ENCODE measurements at places on chromosomes 12 and 14. TPM values are rescaled to one million over a fixed set of nuclear protein-coding genes. Genes with fewer than 3 reads are reported as not detected.

The CPSF6 gene
- total RNA-seq = 167 TPM

The SYNDIG1L gene
- 1.5 TPM for total RNA-seq

The HHIPL1 gene
- 0.47 TPM for total RNA-seq

The KIF5A gene
- total RNA-seq = 314 TPM

The KLHL42 gene
- 65.3 TPM for total RNA-seq

The DCTN2 gene
- total RNA-seq = 484 TPM

The MYF5 gene
- not detected for total RNA-seq

The AQP6 gene
- total RNA-seq = 0.37 TPM

The VRTN gene
- total RNA-seq = 0.15 TPM

The C3AR1 gene
- total RNA-seq = not detected

The HCAR3 gene
- not detected for total RNA-seq

The TTC6 gene
- 0.44 TPM for total RNA-seq

The BEGAIN gene
- total RNA-seq = 7.0 TPM

The PPP2R3C gene
- total RNA-seq = 37.0 TPM

The ACYP1 gene
- 14.3 TPM for total RNA-seq

The HOXC10 gene
- not detected for total RNA-seq

The OTX2 gene
- 18.8 TPM for total RNA-seq

The SERPINA1 gene
- not detected for total RNA-seq

The TAS2R30 gene
- 5.1 TPM for total RNA-seq

The ATXN7L3B gene
- total RNA-seq = 83.4 TPM

The CCDC177 gene
- 7.8 TPM for total RNA-seq

The LRRC10 gene
- total RNA-seq = not detected

The RAD9B gene
- 0.49 TPM for total RNA-seq

The PXMP2 gene
- 9.8 TPM for total RNA-seq

The KCNJ8 gene
- 0.66 TPM for total RNA-seq

The IRAK3 gene
- total RNA-seq = 3.9 TPM

The ARG2 gene
- total RNA-seq = 78.7 TPM

The PRR13 gene
- total RNA-seq = 105 TPM

The INHBC gene
- total RNA-seq = not detected

The GSC gene
- total RNA-seq = not detected

The PLEKHD1 gene
- total RNA-seq = 1.3 TPM

The SPIC gene
- not detected for total RNA-seq

The LRRC9 gene
- 1.3 TPM for total RNA-seq

The REM2 gene
- 73.2 TPM for total RNA-seq

The P2RX2 gene
- 4.1 TPM for total RNA-seq

The KCNH3 gene
- 5.9 TPM for total RNA-seq

The ABHD12B gene
- 0.61 TPM for total RNA-seq

The OAS2 gene
- total RNA-seq = not detected

The SLC25A29 gene
- total RNA-seq = 409 TPM
